ENCODE measurements at places on chromosomes 13 and 19.

GRCh38 chr13:20354722-20355121 is 122.6 kb upstream of the GJB6 start:
- no peak for DNase-seq

DNA sequence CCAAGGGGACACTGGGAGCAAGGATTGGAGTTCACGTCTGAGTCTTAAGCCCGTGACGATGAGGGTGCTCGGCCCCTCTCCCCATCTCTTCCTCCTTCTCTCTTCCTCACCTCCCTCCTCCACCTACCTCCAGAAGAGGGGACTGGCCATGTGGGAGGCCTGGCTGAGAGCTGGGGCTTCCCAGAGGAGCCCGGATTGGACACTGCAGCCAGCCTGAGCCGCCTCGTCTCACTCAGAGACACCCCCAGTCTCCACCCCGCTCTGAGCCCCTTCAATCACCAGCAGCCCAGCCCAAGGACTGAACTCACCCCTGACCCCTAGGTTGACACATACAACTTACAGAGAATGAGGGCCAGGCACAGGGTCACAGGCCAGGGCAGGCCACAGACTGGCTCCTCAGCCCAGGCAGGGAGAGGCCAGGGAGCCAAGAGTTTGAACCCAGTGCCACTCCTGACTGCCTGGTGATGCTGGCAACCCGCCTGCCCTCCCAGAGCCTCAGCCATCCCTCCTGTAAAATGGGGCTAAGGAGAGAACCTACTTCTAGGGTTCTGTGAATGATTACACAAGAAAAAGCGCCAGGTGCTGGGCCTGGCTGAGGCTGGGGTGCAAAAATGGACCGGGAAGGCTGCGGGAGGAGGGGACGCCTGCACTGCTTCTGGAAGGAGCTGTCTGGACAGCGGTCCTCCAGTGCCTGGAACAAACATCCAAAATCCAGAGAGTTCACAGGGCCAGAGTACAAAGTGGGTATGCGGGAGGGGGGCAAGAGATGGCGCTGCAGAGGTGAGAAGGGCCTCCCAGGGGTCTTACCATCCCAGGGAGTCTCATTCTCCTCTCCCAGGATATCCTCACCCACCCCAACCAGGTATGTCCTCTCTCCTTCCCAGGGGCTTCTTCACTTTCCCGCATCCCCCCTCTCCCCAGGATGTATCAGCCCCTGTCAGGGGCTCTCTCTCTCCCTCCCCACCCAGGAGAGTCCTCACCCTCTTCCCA is 1.1 kb downstream of the CD79A start:
- DNase-seq = peak; percentile 80

- peak; percentile 9 for DNase-seq
Measured at GRCh38 chr19:50258918-50259372, 55.5 kb downstream of the MYH14 start.

DNA sequence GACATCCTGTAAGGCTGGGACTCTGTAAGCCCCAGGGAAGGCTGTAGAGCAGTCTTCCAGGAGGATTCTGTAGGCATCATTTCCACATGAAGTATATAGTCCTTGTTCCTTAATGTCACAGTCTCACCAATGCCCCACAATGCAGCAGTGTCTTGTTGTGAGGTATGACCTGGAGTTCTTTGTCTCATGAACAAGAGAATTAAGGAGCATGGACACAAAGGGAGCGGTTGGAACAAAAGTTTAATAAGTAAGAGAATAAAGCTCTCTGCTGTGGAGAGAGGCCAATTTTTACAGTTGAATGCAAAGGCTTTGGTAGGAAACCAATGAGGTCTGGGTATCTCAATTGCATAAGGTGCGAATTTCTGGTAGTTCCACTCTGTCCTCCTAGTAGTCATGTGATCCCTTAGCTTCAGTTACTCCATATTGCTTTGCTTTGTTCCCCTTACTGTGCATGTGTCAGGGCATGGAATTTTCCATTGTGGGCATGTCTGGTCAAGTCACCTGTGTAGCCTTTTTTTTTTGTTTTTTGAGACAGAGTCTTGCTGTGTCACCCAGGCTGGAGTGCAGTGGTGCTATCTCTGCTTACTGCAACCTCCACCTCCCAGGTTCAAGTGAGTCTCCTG is 124.3 kb upstream of the TMTC4 start:
- DNase-seq = no peak

DNA sequence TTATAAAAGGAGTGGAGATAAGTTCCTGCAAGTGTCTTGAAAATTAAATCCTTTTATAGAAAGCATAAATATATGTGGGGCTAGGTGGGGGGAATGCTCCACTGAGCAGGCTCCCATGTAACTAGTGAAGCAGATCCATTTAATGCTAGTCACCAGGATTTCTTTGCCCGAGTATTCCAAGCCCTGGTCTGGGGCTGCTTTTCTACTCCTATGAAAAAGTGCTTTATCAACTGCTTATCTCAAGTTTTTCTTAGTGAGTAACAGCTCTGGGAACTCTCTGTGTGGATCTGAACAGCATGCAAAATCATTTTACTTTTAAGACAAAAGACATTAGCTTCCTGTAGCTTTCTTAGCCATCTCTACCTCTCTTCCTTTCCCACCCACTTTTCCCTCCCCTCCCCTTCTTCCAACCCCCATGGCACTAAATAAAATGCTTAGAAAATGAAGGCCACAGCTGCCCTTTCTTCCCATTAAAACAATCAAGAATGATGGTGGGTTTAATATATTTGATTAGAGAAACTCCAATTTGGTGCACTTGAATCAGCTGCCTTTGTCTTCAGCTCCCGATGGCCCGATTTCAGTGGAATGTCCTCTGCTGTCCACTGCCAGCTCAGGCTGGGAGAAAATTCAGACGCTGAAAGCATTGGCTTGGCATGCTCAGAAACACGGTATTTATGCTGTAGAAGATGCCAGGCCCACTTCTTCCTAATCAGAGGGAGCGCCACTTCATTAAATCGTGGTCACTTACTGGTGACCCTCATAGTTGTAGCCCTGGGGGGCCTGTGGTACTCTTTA is 475.1 kb downstream of the FOXO1 start:
- no peak for DNase-seq

- no peak for DNase-seq
Measured at GRCh38 chr13:50678464-50679162, 164.9 kb downstream of the DLEU7 start.

DNA sequence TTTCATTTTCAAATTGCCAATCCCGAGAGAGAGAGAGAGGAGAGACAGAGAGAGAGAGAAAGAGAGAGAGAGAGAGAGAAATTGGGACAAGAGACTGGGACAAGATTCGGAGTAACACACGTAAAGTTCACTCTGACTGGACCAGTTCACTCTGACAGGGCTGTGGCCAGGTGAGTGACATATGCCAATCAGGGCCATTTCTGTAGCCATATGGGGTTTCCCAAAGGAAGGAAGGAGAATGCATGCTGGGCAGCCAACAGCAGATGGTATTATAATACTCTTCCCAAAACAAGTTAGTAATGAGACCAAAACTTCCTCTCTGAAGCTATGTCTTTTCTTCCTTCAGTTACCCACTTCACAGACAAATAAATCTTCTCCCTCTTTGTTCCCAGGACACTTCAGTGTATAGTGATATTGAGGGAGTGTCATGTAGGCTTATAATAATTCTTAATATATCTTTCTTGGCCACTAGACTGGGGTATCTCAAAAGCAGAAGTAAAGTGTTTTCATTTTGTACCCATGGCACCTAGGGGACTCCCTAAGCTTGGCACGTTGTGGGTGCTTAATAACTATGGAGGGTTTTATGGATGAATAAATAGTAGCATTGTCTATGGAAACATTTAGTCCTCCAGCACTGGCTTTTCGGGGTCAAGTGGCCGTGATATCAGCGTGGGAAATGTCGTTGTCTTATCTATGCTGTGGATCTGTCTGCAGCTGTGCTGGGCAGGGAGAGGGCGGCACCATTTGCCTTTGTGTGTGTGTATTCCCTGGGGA is 51.6 kb downstream of the SERP2 start:
- no peak for DNase-seq

GRCh38 chr13:107586216-107586615 is 629.1 kb downstream of the LIG4 start:
- DNase-seq = no peak

Data from inflammatory macrophage treated with lipopolysaccharide for 1 hour (primary cell).